ENCODE measurements at places on chromosomes 5 and 9.
A peak's percentile ranks its signal among the peaks of the same experiment; 100 is the strongest.

- no peak for DNase-seq
Measured at GRCh38 chr5:168624850-168625364, 45.7 kb upstream of the PANK3 start.

GRCh38 chr9:97382099-97382718, 29.7 kb upstream of the TDRD7 start:
- no peak for DNase-seq

GRCh38 chr5:14870337-14871213, 1.0 kb downstream of the ANKH start:
- peak; percentile 66 for DNase-seq

DNA sequence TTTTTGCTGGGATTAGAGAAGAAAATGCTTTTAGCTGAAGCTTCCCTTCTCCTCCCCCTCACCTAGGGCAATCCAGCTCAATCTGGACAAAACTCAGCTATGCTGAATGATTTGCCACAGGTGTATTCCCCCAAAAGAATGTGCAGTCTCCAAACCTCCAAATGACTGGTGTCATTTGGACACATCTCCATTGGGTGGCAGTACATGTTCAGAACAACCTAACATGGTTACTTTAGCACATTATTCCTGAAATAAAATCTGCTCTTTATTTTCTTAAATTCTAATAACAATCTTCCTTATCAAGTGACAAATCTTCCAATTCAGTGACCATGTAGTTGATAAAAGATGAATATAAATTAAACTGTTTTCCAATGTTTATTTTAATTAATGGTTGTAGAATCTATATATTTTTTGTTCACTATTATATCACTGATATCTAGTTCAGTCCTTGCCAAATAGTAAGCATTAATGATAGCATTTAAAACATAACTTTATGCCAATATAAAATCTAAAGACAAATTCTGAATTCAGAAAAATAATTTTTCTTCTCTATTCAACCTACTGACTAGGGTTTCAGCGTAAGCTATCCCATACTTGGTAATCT, 61.3 kb upstream of the MOCS2 start:
- DNase-seq: peak; percentile 16

DNA sequence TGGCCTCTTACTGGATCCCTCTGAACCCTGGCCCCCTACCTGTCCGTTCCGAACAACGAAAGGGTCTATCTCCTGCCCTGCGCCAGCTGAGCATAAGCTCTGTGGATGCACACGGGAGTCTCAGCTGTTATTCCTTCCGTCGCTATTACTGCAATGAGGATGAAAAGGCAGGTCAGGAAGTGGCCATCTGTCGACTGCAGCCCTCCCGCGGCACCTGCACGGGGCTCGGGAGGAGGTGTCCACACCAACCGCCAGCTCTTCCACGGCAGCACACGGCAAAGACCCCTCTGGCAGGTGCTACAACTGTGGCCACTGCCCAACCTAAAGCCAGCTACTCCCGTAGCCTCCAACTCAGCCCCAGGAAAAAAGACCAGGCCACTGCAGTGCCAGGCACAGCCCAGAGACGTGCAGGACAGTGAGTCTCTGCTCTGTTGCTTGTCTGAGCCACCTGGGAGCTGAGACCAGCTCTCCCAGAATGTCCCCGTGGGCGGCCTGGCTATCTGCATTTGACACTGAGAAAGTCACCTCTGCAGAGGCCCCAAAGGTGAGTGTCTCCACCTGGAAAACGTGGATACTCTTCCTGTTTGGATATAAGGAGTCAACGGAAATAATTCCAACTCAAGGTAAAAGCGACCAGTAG, 19.1 kb downstream of the CAMSAP1 start:
- no peak for DNase-seq

DNA sequence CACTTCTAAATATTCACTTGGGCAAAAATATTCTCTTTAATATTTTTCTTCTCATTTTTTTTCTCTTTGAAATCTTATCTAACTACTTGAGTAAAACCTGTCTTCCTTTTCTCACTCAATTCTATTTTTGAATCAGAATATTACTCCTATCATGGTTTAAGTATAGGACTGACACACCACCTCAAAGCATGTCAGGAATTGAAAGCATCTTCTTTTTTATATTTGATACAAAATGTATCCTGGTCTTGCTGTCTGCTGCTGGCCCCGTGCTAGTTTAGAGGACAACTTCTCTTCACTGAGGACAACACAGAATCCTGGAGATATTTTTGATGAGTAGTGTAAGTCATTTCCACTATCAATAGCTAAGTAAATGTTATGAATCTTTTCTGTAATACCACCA, 383.6 kb downstream of the GADD45G start:
- DNase-seq: no peak

DNA sequence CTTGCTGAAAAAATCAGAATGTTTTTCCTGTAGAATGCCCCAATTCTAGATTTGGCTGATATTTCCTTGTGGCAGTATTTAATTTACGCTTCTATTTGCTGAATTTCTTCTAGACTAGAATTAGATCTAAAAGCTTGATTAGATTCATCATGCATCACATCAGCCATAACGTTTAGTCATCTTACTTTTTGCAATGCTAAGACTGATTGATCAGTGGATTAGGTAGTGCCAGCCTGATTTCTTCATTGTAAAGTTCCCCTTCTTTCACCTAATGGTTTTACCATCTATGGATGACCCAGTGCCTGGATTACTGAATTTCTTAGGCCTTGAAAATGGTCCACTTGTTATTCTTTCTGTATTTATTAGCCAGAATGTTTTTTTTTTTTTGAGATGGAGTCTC, 83.9 kb downstream of the PBX3 start:
- no peak for DNase-seq

DNA sequence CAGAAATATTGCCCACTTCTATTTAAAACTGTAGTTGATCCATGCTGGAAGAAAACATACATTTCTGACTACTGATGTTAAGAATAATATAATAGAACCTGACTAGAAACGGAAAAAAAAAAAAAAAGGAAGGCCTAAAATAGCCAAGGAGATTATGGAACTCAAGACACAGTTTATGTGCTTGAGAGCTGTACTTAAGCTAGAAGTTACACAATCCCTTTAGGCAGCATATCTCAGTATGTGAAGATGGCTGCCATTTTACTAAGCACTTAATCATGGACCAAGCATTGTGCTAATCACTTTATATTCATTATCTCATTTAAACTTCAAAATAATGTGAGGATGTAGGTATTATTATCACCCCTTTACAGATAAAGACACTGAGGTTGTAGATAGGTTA, 73.0 kb upstream of the NR4A3 start:
- DNase-seq: no peak

DNA sequence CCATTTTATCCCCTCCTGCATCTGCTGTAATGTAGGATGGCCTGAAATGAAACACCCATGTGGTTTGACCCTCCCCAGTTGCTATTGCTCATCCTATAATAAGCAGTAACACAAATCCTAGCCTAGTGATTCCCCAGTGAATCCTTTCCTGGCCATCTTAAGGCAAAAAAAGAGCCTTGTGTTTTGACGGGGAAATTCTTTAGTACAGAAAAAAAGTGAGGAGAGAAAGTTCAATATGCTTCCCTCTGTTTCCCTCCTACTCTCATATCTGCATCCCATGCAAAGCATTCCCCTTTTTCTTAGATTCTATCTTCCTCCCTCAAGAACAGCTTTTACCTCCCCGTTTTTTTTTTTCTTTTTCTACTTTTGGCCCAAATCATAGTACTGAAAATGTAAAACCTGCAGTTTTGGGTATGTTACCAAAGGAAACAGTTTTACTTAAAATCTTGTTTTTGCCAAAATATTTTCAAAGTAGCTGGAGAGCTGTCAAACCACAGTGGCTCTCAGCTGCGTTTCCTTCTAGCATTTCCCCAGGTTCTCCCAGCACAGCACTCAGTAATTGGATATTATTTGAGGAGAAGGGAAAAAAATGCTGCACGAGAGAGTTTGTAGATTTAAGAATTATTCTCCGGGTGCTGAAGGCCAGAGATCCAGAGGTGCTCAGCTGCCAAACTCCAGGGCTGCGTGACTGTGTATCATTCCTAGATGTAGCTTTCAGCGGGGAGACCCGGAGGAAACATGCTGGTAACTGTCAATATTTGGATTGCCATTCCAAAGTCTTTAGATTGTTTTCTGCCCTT, 321.4 kb downstream of the NPR3 start:
- DNase-seq: no peak

- DNase-seq: peak; percentile 26
Measured at GRCh38 chr9:32251539-32251938, 132.9 kb upstream of the ACO1 start.

DNA sequence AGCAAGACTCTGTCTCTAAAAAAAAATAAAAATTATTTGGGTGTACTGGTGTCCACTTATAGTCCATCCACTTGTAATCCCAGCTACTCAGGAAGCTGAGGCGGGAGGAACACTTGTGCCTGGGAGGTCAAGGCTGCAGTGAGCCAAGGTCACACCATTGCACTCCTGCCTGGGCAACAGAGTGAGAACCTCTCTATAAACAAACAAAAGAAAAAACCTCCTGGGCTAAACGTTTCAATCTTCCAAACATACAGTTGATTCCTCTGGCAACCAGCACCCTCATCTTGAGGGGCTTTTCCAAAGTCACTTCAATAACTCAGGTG, 13.9 kb upstream of the CDK5RAP2 start:
- no peak for DNase-seq

DNA sequence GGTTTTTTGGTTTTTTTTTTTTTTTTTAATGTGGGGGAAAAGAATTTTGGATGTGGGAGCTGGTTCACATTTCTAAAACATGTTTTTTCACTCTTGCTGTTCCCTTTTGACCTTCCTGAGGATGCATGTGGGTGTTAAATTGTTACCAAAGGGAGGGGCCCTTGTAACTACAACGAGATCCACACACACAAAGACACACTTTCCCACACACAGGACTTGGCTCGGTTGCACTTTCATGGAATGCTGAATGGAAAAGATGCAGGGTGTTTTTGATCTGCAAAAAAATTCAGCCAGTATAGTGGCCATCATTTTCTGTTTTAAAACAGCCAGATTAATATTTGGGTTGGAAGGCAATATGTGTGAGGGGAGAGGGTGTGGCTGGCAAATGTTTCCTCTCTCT, 576.9 kb downstream of the EBF1 start:
- no peak for DNase-seq

GRCh38 chr9:4193391-4193790, 106.5 kb downstream of the GLIS3 start:
- no peak for DNase-seq

DNA sequence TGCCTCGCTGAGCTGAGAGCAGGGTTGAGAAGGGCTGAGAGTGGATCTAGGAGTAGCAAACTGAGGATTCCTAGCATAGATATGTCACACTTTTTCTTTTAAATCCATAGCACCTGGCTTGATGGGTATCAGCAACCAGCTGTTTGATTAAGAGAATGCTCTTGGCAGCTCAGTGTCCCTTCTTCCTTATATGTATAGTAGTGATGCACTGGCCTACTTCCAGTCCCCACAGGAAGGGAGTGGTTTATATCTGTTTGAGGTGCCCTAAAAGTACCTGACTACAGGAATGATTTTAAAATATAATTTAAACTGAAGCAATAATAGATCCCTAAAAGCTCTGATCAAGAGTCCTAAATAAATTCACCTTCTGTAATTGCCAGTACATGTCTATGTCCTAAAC, 546.8 kb upstream of the ZNF608 start:
- DNase-seq: no peak

DNA sequence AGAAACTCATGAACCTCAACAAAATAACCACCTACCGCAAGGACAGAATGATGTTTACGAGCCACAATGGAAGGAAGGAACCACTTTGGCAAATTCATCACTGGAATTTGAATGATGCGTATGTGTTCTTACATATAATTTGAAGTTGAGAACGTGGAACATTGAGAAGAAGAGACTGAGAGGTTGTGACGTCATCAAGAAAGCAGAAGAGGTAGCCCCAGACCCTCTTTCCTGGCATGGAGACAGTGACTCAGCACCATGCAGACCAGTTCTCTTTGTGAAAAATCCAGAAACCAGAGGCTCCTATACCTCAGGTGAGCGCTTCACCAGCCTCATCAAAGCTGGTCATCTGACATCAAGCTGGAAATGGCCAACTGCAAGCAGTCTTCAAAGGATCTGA, 124.5 kb downstream of the PDZD2 start:
- no peak for DNase-seq

GRCh38 chr5:146151970-146152369, 30.5 kb downstream of the LARS1 start:
- DNase-seq: no peak

DNA sequence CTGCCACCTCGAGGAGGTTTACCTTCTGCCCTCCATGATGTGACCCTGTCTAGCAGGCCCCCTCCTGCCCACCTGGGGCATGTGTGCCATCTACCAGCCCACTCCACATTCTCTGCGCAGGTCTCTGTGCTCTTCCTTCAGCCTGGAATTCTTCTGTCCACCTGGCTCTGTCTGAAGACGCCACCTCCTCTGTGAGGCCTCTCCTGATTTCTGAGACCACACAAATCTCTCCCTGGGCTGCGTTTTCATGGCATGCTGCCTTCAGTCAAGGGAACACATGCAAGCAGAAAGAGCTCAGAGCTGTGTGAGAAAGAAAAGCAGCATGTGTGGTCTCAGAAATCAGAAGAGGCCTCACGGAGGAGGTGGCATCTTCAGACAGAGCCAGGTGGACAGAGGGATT, 22.1 kb downstream of the FOXE1 start:
- no peak for DNase-seq

- DNase-seq: no peak
Measured at GRCh38 chr9:111412280-111412679, 71.9 kb downstream of the ECPAS start.

- no peak for DNase-seq
Measured at GRCh38 chr5:39219437-39219836, at the start of gene FYB1. Gene FYB1, minus strand, starts transcription at chr5:39219563. Its CDS starts 16,603 bp downstream, at chr5:39202960.

DNA sequence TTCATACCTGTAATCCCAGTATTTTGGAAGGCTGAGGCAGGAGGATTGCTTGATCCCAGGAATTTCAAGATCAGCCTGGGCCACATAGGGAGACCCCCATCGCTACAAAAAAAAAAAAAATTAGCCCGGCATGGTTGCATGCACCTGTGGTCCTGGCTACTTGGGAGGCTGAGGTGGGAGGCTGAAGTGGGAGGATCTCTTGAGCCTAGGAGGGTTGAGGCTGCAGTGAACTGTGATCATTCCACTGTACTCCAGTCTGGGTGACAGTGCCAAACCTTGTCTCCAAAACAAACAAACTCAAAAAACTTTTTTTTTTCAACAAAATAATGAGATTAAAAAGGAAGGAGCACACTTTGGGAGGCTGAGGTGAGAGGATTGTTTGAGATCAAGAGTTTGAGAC, 14.2 kb downstream of the KIAA1958 start:
- DNase-seq: no peak

- DNase-seq: no peak
Measured at GRCh38 chr5:140340605-140341121, 5.7 kb downstream of the HBEGF start.

- DNase-seq: no peak
Measured at GRCh38 chr5:121949885-121950284, 11.9 kb upstream of the SRFBP1 start.

- no peak for DNase-seq
Measured at GRCh38 chr9:89724659-89725058, 119.8 kb downstream of the GADD45G start.

DNA sequence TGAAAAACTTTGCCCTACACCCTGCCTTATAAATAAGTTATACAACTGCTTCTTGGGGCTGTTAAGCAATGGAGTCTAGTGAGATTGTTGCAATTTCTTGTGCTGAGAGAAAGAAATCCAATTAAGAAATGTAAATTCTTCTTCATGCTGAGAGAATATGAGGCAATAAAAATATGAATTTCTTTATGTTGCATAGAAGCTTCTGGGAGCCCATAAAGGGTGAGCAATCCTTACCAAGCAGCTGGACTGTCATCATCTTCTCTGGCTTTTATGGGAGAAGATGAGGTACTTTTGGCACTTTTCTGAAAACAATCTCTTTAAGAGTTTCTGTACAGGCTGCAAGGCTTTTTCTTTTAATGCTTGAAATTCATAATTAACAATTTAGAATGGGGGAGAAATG, 204.3 kb downstream of the DMRTA1 start:
- no peak for DNase-seq

Measured in CD8-positive, alpha-beta T cell (primary cell).